ENCODE measurements at places on chromosomes 1 and 21.

DNA sequence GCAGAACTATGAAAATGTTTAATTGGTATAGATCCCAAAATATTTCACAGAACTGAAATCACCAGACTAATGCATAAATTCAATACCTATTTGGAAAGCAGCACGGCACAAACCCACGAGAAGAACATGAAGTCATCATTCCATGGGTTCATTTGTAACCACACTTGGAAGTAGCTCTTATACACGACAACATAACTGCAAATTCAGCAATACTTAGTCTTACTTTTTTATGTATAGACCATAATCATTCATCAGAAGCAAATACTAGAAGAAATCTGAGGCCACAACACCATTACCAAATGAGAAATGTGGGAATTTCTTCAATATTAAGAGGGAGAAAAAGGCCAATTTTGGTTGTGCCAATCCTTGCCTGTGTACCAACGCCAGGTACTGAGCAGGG, 4.2 kb upstream of the UBE2G2 start:
- DNase-seq, result no peak

- DNase-seq, result no peak
Observed at GRCh38 chr1:8603220-8603616, 214.2 kb downstream of the RERE start.

- no peak for DNase-seq
Observed at GRCh38 chr1:226135059-226135651, 51.4 kb downstream of the ACBD3 start.

DNA sequence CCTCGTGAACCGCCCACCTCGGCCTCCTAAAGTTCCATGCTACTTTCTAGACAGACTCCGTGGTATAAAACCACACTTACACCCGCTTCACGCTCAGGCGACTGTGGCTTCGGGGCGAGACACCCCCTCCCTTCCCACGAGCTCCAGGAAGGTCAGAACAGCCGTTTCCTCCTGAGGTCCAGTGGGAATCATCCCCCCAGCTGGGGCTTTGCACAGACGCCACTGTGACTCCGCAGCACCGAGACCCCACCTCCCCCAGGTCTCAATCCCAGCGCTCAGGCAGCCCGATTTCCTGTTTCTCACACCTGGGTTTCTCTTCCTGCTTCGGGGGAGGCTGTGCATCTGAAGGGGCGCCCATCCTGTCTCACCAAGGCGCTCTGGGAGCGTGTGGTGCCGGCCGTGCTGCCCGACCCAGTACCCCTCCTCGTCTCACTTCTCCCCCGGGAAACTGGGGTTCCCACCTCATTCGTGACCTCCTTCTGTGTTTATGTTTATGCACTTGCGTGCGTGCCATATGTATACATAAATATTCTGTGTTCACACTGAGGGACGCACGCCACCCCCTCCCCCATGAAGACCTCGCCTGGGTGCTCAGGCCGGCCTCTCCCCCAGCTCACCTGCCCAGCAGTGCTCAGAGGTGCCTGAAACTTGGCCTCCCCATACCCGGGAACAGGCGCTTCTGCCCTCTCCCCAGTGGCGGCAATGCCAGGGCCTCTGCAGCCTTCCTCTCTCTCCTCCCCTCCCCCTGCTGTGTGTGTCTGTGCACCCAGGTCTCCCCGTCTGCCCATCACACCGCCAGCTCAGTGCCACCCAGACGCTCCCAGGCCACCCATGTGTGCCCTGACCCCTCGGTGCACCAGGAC, 14.6 kb downstream of the SLC35E2B start:
- DNase-seq, result no peak

DNA sequence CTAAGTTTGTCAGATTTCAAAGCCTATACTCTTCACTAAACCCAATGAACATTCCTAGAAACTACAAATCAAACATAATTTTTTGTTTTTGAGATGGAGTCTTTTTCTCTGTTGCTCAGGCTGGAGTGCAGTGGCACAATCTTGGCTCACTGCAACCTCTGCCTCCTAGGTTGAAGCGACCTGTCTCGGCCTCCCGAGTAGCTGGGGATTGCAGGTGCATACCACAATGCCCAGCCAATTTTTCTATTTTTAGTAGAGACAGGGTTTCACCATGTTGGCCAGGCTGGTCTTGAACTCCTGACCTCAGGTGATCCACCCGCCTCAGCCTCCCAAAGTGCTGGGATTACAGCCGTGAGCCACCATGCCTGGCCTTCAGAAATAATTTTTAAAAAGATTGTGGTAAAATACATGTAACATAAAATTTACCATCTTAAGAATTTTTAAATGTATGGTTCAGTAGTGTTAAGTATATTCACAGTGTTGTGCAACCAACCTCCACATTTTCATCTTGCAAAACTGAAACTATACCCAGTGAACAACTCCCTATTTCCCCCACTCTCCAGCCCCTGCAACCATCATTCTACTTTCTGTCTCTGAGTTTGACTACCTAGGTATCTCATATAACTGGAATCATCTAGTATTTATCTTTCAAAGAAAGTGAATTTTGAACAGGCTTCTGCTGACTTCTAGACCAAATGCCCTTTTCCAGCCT, 2.7 kb upstream of the CFAP141 start:
- DNase-seq, result no peak

GRCh38 chr1:36605942-36606640, 123.4 kb upstream of the CSF3R start:
- DNase-seq, result no peak

GRCh38 chr1:178143730-178144690, 50.1 kb downstream of the RASAL2 start:
- peak; percentile 51 for DNase-seq

DNA sequence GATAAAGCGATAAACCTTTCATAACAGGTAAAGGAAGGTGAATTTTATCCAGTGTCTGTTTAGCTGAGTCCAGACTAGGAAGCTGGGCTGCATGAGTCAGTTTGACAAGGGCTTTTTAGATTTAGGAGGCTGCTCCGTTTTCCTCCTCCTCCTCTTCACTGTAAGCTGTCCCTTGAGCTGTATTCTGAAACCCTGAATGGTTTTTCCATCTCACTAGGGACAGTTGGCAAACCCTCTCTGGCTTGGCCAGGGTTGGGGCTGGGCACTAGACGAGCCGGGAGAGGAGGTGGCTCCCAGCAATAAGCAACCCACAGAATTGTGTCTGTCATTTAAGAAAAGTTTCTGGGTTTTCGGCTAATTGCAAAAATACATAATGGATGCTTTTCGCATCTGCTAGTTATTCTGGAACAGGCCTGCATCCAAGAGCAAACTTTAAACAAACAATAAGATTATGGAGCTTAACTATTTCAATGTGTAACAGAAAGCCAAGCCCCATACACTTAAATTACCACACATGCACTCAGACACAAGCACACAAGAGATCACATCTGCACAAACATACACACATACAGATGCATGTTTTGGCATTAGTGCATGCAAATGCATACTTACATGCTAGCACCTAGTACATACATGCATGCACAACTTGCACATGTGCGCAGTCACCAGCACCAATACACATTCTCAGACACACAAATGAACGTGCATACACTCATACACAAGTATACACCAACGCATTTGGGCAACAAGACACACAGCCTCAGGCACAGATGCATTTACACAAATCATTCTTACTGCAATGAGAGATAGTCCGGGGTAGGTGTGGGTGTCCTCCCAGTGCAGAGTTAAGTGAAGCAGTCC, 27.8 kb upstream of the FOXE3 start:
- DNase-seq, result peak; percentile 25

DNA sequence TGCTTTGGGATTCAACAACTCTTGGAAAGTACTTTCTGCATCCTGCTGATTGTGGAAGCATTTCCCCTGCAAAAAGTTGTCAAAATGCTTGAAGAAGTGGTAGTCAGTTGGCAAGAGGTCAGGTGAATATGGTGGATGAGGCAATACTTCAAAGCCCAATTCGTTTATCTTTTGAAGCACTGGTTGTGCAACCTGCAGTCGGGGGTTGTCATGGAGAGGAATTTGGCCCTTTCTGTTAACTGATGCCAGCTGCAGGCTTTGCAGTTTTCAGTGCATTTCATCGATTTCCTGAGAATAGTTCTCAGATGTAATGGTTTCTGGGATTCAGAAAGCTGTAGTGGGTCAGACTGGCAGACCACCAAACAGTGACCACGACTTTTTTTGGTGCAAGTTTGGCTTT, 47.6 kb upstream of the GJA5 start:
- DNase-seq, result no peak

GRCh38 chr1:5347726-5348125, 644.5 kb downstream of the NPHP4 start:
- DNase-seq, result no peak

GRCh38 chr1:33465316-33465715, 7.1 kb upstream of the ZSCAN20 start:
- no peak for DNase-seq

DNA sequence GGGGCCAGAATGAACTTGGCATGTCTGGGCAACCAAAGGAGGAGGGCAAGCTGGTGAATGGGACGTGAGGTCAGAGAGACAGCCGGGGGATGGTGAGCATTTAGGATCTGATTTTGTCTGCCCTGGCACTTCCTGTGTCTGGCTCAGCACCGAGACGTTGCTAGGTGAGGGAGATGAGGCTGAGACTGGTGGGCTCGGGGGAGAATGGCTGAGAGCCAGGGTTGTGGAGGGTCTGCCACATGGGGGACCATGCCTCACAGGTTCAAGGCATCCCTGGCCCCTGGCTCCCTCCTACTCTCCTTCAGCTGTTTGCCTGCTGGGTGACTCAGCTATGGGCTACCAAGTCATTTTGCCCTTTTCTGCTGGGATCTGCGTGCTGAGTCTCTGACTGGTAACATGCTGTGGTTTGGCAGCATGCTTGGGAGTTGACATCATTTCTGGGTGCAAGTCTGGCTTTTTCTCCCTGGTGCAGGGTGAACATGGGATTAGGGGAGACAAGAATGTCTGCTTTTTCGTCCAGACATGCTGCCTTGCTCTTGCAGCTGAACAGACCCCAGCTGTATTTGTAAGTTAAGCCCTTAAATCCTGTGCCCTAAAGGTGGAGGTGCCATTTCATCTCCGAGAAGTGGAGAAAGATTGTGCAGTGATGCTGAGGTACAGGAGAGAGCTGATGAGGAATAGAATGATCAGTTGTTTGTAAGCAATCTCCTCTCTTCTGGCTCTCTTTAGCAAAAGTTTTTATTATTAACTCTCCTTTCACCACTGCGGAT, 17.6 kb downstream of the GALNT2 start:
- peak; percentile 97 for DNase-seq

- DNase-seq, result no peak
Observed at GRCh38 chr1:78289603-78290002, 201.2 kb upstream of the PTGFR start.

DNA sequence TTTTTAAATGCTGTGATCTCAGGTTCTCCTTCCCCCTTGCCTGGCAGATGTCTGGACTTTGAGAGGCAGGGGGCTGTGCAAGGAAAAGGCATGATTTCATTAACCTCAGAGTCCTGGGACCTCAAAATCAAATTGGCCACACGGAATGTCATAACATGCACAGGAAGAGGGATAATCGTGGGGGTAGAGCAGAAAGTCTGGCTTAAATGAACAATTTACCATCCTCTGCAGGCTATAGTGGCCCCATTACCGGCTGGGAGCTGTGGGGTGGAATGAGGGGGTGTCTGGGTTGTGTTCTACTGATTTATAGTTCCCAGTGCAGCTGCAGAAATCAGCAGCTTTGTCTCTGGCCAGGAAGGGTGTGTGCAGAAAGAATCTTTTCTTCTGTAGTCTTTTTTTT, 10.8 kb downstream of the OPRD1 start:
- no peak for DNase-seq

DNA sequence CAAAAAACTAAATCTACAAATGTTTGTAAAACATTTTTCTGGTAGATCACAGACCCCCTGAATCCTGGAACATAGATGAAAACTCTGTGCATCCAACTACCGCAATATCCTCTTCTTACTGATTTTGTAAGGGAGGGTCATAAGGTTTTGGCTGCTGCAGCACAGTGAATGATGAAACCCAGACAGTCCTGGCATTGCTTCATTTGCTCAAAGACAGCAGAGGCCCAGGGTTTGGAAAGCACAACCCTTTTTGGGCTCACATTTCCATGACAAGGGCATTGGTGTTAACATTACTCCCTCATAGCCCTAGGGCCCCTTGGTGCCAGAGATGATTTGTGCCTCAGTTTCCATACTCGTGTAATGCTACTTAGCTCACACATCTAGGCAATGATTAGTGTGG, 51.2 kb downstream of the PLXNA2 start:
- DNase-seq, result peak; percentile 43

- DNase-seq, result no peak
Observed at GRCh38 chr1:56258371-56258770, 321.0 kb downstream of the PLPP3 start.

DNA sequence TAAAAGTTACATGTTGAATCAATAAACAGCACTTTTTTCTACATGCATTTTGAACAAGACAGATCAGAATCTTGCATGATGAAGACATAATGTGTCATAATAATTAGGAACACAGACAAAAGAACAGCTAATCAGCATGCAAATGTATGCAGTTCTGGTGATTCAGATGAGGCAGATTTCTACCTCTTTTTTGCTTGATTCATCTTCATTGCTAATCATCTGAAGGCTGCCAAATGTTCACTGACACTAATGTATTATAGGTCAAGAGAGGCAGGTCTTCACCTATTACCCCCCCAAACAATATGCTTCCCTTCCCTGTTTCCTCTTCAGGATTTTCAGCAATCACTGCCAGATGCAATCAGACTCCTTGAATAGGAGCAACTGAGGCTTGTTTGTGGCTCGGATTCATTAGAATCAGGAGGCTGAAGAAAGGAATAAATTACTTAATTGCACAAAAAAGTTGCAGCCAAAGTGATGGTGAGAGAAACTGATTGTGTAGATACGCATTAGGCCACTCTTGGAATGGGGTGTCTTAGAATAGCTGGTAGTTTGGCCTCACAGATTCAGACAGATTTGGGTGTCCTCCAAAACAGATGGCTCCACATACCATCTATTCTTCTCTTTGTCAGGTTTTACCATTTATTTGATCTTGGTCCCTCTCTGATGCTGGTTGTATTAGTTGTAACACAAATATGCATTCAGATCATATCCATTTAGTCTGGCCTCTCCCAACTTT, 275.4 kb downstream of the RPS6KC1 start:
- DNase-seq, result no peak

- no peak for DNase-seq
Observed at GRCh38 chr1:6703016-6703415, 1.4 kb upstream of the DNAJC11 start.

DNA sequence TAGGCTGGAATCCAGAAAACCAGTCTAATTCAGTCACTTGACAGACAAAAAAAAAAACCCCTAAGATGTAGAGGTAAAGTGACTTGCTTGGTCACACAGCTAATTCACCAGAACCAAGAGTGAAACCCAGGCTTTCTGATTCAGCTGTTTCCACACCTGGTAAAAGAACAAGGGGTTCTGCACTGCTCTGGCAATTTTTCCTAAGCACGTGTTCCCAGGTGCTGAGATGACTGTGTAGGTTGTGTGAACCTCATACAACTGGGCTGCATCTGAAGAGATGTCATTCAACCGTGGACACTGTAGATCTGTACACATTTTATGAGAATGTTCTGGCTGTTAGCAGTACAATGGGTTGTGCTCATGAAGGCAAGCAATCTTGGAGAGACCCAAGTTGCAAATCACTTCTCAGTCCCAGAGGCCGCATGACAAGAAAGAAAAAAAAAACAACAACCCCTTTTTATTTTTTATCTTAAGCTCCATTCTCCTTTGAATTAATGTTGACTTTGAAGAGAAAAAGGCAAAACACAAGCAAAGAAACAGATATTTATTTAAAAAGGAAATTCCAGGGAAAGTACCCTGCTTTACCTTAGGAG, 95.4 kb downstream of the INTS7 start:
- DNase-seq, result no peak

Measured in stromal cell of bone marrow (primary cell).